ENCODE measurements at places on chromosomes 3 and 15. TPM values are rescaled to one million over a fixed set of nuclear protein-coding genes. Genes with fewer than 3 reads are reported as not detected.
A peak's percentile ranks its signal among the peaks of the same experiment; 100 is the strongest.

Gene PAQR5
- polyA plus RNA-seq, result 1.3 TPM

Gene FBXO40
- polyA plus RNA-seq, result 10.3 TPM

Gene GRIP2
- polyA plus RNA-seq, result not detected

Gene ITPKA
- 6.4 TPM for polyA plus RNA-seq

GRCh38 chr3:14532691-14533456 lies 7.3 kb downstream of the GRIP2 start:
- peak; percentile 16 for DNase-seq

DNA sequence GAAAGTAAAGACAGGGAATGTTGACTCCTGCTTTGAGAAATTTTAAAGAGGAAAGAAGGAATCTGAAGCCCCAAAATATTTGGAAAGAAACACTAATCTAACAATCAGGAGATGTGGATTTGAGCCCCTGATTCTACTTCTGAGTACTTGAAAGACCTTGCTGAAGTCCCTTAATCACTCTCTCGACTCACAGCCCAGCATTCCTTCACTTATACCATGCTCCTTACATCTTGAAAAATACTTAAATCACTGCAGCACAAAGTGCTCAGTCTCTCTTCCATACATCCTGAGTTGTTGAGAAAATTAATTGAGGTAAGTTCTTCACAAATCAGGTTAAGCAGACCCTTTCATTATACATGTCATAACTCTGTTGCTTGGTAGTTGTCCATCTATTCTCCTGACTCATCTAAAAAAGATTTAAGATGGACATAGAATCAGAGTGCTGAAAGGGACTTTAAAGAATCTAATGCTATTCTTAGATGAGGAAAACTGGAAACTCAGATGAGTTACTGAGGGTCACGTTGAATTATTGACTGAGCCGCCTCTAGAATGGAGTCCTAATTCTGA lies 72.8 kb upstream of the THSD4 start:
- DNase-seq, result no peak

DNA sequence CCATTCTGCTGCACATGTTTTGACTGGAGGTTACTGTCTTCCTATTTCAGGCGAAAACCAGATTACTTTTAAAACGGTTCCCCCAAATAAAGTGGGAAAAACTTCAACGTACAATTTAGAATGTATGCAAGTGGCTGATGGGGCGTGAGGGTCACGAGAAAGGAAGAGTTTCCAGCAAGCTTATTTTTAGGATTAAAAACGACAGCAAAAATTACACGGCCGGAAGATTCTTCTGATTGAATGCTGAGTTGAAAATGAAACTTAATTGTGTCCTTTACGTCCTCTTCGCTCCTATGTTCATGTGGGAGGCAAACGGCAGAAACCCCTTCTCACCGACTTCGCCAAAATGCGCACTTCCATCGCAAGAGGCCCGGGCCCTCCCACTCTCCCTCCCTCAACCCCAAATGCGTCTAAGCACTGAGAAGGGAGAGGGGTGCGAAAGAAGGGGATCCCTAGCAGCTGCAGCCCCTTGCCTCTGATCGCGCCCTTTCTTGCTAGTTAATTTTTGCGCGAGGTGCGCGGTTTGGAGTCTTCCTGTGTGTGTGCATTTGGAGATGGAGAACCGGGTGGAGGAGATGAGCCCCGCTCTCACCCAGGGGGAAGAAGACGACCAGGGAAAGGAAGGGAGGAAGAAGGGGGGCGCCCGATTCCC lies 656 bp downstream of the CD47 start:
- DNase-seq, result no peak

GRCh38 chr3:42118762-42119361 lies 27.7 kb downstream of the TRAK1 start:
- DNase-seq, result peak; percentile 52

DNA sequence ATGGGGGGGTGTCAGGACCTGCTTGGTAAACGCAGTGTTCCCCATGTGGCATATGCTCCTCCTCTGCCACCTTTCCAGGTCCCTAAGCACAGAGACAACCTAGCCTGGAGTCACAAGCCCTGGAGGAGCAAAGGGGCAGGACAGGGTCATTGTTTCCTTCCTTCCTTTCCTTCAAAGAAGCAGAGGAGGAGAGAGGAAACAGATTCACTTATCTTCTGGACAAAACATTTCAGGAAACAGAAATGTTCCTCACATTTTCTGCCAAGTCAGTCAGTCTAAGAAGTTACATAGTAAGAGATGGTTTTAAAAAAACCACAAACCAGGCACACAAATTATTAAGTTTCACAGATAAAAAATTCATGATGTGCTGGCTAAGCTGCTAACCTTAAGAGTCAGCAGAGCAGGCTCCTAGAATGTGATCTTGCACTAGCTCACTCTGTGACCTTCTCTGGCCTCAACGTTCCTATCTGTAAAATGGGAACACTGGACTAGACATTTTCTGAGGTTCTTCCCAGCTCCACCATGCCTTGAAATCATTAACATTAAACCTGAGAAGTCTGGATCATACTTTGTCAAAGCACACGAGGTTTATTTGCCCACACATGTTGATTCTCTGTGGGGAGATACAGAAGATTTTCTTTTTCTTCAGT lies 47.9 kb downstream of the ATP13A5 start:
- DNase-seq, result no peak

DNA sequence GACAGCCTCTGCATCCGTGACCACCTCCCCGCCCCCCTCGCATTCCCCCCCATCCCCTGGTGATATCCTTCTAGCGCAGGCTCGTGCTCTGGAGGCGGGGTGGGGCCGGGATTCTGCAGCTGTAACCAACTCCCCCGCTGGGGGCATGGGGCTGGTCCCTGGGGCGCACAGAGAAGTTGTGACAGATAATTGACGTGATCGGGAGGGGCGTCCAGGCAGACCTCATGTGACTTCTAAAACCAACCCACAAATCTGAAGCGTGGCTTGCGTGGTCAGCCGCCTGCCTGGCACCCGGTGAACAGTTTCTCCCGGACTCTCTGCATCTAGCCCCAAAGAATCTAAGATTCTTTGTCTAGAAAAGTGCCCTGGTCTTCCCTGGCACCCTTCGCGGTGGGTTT lies 100.6 kb upstream of the IGF1R start:
- peak; percentile 40 for DNase-seq

GRCh38 chr3:171480526-171480925 lies 20.3 kb upstream of the TNIK start:
- DNase-seq, result no peak

DNA sequence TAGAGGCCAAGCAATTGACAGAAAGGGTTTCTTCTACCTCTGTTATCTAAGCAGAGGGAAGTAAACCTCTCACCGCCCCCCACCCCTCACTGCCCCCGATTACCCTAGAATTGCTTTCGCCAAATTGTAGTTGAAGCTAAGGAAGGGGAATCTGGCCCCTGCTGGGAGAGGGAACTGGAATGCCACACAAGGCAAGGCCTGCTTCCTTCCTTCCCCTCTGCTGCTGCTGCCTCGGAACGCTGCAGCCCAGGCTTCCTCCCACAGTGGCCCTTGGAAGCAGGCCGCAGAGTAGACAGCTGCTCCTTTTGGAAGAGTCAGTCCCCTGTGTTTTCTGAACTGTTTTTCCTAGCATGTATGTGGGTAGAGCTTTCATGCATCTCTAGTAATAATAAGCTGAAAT lies 21.6 kb downstream of the RLBP1 start:
- no peak for DNase-seq

DNA sequence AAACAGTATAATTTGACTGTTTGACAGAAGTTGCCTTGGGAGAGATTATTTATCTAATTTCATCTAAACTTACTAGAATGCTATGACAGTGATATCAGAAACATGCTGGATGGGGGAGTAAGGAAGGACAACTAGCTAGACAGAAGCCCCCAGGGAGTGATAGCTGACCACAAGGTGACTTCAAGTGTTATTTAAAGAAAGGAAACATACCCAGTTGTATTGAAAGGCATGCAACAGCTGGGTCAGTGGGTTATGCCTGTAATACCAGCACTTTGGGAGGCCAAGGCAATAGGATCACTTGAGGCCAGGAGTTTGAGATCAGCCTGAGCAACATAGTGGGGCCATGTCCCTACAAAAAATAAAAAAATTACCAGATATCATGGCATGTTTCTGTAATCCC lies 69.6 kb downstream of the SLC49A4 start:
- DNase-seq, result no peak

DNA sequence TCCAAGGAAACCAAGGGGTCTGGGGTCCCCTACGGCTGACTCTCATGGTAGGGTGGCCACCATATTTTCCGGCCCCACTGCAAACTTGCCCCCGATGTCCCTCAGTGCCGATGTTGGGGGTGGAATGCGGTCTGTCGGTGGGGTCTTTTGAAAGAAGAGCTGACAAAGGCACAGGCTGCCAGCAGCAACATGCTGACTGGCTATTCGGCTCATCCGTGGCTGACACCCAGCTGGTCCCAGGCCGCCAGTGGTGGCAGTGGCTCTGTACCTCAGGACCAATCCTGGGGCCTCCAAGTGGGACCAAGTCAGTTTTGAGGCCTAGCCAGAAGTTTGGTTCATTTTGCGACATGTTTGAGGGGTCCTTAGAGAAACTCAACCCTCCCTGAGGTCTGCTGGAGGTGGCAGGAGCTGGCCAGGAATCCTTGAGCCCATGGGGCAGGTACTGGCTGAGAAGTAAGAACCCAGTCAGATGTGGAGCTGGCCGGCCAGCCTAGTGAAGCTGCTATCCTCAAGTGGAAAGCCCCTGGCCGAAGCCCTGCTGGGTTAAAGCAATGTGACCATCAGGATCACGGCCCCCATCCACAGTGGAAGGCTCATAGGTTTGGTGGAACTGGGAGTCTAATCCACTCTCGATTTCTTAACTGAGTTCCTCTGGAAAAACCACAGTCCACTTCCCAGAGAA lies 17.8 kb downstream of the BMF start:
- DNase-seq, result no peak

DNA sequence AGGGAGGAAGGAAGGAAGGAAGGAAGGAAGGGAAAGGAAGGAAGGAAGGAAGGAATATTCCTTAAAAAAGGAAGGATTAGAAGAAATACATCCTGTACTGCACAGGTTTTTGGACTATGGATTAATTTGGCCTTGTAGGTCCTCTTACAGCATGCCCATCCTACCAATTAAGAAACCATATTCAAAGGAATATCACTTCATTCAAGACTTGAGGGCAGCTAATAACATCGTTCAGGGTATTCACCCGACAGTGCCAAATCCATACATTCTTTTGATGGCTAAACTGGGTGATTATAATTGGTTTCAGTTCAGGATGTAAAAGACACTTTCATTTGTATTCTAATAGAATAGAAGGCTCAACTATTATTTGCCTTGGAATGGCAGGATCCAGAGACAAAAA lies 410.3 kb downstream of the PLOD2 start:
- no peak for DNase-seq

Measured in cardiac muscle cell (in vitro differentiated cells and primary cell).